HS-5 (cell line): ENCODE measurements at places on chromosomes 16 and 17.
A peak's percentile ranks its signal among the peaks of the same experiment; 100 is the strongest.

DNA sequence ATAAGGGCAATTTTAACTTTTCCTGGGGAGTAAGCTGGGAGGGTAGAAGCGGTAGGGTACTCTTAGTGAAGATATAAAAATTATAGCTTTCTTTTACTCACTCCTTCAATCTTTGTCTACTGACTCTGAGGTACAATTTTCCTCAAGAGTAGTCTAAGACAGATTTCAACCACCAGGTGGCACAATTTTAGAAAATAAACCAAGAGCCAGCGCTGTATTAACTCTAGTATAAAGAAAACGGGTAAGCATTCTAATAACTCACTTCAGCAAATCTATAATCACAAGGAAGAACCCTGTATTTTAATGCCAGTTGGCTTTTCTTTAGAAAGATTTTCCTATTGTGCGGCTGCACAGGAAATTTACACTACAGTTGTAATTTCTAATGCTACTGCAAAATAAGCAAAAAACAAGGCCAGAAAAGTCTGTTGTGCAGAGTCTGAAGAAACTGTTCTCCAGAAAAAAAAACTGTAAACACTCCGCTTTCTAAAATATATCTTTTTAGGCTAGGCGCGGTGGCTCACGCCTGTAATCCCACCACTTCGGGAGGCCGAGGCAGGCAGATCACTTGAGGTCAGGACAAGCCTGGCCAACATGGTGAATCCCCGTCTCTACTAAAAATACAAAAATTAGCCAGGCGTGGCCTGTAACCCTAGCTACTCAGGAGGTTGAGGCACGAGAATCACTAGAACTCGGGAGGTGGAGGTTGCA, 1.9 kb downstream of the CMC2 start:
- DNase-seq: no peak

GRCh38 chr16:12111223-12111622, 134.7 kb downstream of the SNX29 start:
- no peak for DNase-seq

- DNase-seq: no peak
Observed at GRCh38 chr16:595942-596735, 6.3 kb downstream of the RAB40C start.

- no peak for DNase-seq
Observed at GRCh38 chr16:79932572-79932971, 332.0 kb upstream of the MAF start.

- DNase-seq: no peak
Observed at GRCh38 chr16:82231008-82231787, 61.2 kb upstream of the MPHOSPH6 start.

GRCh38 chr16:78817200-78817739, 717.8 kb downstream of the WWOX start:
- no peak for DNase-seq

GRCh38 chr17:7889166-7889955, 772 bp downstream of the CHD3 start:
- DNase-seq: peak; percentile 51

DNA sequence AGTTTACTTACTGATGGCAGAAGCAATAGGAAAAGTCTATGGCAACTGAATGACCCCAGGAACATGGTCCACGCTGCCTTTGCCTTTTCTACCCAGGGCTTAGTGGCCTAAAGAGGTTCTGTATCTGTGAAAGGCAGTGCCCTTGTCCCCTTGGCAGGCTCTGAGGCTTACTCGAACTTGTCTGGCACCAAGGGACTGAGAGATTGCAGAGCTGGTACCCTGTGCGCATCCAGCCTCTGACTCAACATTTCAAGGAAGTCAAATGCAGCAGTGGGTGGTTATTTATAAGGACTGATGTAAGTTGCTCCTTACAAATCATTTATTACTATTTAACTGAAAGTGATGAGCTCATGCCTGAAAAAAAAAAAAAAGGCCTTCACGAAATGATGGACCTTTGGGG, 299.9 kb upstream of the MYOCD start:
- no peak for DNase-seq

- no peak for DNase-seq
Observed at GRCh38 chr16:68972720-68973119, 129.4 kb downstream of the TANGO6 start.

- no peak for DNase-seq
Observed at GRCh38 chr17:61474934-61475333, 22.7 kb downstream of the TBX4 start.

DNA sequence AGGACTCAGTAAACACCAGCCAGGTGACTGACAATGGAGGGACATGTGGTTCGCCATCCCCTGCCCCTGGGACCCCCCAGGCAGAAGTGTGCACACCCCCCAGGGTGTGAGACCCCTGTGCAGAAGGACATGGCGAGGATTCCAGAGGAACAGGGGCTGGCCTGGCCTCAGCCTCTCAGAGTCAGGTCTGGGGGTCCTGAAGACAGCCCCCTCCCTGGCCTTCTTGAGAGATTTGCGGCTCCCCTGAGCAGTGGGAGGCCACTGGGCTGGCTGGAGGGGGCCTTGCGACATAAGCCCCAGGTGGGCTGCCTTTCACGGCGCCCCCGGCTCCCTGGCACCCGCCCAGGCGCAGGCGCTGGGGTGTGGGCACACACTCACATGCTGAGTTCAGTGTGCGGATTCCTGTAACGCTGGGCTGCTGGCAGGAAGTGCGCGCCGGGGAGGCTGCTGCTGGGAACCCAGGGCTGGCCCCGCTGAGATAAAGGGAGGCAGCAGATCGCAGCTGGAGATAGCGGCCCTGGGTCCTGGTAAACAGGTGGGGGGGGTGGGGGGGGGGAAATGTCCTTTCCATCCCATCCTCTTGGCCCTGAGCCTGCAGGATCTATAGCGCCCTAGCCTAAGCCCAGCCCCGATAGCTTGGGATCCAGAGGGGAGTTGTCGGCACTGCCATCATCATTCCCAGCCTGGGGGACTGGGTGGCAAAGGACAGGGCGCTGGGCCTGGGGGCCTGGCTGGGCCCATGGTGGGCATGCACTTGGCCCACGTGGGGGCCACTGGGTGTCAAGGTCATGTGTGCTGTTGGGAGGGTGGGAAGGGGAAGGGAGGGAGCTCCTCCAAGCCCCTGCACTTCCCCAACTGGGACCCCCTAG, 27.1 kb downstream of the TMEM235 start:
- DNase-seq: no peak

DNA sequence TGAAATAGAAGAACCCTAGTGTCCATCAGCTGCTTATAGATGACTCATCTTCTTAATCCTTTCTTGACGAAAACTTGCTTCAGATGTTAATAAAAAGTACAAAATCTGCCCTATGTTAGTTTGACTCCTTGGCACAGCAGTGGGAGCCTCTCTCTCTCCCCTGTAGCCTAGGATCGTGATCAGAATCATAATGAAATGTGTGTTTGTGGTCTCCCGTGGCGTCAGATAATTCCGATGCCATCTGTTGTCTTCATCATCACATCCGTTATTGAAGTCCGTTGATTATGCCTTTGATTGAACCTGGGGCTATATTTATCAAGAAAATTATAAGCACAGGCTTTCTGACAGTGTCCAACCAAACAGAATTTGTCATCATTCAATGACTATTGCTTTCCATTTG, 102.5 kb downstream of the BMERB1 start:
- no peak for DNase-seq

DNA sequence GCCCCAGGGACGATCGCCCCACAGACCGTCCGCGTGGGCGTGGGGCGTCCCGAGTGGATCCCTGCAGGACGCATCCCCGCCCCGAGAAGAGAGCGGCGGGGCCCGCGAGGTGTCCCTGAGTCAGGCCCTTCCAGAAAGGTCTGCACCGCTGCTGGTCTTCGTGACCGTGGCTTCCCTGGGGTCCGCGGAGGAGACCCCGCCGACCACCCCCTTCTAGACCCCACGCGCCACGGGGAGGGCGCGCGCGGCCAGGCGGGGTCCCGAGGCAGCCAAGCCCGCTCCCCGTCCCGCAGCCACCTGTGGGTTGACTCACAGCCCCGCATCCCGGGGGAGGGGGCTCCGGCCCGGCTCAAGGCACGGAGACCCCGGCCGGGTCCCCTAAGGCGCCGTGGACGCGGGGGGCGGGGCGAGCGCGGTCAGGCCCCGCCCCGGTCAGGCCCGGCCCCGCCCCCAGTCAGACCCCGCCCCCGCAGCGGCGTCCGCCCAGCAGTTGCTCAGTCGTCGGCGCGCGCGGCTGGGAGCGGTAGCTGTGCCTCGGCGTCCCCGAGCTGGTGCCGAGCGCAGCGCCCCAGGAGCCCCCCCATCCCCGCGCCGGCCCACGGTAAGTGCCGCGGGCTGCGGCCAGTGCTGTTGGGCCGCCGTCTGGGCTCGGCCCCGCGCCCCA, at the start of gene BAIAP3:
BAIAP3 (plus strand) TSS at position 497 of the 664 bp plus-strand sequence. CDS start 4,905 bp downstream, outside the sequence.
- DNase-seq: no peak

DNA sequence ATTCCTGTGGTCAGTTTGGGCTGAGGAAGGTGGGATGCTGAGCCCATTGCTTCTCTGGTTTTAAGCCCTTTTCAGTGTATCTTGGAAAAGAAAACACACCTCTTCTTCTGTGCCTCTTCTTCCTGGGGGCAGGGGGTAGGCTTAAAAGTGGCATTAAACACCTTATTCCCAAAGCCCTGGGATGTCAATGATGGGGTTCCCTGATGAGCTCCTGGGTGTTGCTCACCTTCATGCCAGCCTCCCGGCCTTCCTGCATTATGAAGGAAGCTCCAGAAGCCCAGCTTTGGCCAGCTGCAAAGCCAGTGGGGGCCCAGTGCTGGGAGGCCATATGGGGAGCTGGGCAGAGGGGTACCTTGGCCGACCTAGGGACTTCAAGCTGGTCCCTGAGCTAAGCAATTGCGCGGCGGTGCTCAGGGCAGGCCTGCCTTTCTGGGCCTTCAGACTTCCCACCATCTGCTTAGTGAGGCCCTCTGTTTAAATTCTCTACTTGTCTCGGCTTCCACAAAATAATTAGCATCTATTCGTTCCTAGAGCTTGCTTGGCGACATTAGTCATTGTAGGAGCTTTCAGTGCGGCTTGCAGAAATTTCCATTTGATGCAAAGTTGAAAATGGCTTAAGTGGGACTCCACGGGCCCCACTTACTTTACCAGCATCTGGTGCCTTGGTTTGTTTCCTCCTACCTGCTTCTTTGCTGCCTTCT, 121.7 kb upstream of the NLRP1 start:
- no peak for DNase-seq

GRCh38 chr16:29868396-29869009, 5.5 kb upstream of the CDIPT start:
- no peak for DNase-seq

DNA sequence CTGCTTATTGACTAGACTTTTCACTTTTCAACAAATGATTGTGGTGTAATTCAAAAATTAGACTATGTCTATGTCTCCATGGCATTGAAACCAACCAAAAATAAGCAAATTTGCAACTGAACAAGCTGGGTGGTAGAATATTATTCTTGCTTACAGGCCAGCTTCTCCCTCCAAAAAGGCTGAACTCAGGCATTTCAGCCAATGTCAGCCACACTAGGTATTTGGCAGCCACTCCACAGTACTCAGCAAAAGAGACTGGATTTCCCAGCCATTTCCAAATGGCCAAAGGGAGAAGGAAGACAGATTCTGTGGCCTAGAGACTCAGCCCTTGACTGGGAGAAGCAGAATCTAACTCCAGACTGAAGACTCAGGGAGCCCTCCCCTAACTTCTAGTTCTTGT, 121.8 kb upstream of the IRX5 start:
- DNase-seq: no peak

DNA sequence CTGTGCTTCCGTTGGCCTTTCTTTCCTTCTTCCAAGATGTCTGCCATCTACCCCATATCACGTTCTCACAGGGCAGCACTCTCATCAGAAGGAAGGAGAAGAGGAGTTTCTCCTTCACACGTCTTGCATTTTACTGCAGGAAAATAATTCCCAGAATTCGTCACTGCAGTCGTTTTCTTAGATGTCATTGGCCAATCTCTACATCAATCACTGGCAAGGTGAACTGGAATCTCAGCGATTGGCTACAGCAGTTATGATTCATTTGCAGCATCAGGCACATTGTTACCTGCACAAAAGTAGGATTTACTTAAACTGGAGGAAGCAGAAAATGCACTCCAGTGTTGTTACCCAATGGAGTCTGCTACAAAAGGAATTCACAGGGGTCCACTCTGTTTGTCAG, 277.2 kb upstream of the RBFOX1 start:
- no peak for DNase-seq

GRCh38 chr16:132120-132519, 6.4 kb downstream of the NPRL3 start:
- no peak for DNase-seq

DNA sequence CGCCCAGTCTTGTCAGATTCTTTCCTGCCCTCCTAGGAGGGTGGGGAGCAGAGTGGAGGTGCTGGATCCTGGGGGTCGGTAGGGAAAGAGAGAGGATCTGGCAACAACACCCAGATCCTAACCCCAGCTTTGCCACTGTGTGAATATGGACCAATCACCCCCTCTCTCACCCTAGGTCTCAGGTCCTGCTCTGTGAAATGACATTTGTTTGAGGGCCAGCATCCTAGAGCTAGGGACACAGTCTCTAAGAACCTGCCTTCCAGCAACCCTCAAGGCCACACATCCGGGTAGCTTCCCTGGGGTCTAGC, 28.4 kb upstream of the MAP3K14 start:
- no peak for DNase-seq

GRCh38 chr16:60414613-60415012, 1621.6 kb downstream of the CDH8 start:
- DNase-seq: no peak

DNA sequence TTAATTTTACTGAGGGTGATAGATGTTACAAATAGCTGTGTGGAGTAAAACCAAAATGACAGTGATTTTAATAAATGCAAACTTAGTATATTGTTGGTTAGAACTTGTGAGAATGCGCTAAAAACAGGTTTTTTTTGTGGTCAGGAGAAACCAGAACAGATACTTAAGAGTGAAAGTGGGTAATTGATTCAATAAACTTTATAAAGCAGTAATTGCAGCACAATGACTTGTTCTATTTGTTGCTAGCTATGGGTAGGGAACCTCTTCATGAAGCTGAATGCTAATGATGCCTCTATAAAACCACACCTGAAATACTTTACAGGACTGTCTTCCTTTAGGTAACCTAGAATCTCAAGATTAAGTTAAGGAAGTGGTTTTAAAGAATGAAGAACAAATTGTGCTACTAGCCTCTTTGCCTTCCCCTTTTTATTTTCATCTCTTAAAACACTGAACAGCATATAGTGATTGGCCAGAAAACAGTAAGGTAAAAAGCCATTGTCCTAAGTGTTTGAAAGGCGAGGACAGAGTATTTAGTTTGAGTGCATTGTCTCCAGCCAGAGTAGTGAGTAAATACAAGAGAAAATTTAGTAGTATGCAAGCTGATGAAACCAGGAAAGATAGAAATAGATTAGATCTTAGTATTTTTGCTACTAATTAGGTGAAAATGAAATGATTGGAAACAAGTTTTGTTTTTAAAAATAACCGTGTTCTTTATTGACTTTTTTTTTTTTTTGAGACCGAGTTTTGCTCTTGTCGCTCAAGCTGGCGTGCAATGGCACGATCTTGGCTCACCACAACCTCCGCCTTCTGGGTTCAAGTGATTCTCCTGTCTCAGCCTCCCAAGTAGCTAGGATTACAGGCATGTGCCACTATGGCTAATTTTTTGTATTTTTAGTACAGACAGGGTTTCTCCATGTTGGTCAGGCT, 6.0 kb downstream of the GGNBP2 start:
- no peak for DNase-seq
